COR-L47 (cell line): ENCODE measurements at places on chromosomes 5 and 9.

- peak; percentile 30 for DNase-seq
These were observed 31.1 kb downstream of the FBXW11 start for GRCh38 chr5:171975262-171975876.

- DNase-seq: no peak
These were observed 401.1 kb upstream of the RGMB start for GRCh38 chr5:98372351-98372750.

DNA sequence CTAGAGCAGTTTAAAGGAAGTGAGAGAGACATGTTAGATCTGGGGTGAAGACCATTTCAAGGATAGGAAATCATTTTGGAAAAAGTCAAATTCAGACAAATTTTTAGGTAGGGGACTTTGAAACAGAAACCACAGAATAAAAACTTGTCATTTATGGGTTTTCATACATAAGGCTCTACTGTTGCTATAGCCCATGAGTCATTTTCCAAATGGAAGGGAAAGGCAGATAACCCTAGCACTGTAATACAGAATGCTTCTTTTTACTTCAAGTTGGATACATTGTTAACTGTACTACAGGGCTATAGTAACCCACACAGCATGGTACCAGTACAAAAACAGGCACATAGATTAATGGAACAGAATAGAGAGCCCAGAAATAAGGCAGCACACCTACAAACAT lies 455.4 kb downstream of the EBF1 start:
- DNase-seq: no peak

DNA sequence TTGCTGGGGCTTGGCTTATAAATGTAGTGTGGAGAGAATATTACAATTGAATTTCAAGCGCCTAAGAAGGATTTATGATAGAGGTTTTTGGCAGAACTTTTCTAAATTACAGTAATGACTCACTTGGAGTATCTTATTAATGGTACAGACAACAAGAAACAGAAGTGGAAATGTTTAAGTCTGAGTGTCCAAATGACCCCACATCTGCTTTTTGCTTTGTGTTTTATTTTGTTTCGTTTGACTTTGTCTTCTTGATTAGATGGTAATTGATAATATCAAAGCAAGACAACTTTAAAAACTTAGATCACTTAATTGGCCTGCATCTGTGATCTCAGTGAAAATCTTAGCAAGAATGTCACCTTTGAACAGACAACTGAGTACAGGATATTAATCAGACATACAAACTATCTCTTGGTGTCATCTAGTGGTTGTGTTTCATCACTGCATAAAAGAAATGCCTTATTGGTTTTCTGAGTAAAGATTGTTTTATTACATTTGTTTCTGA lies 577.4 kb downstream of the ISL1 start:
- DNase-seq: peak; percentile 45

- DNase-seq: no peak
These were observed 181.3 kb downstream of the NR2F1-AS1 start for GRCh38 chr5:93399675-93400074.

GRCh38 chr9:84486663-84487062 lies 146.1 kb upstream of the SLC28A3 start:
- DNase-seq: no peak

DNA sequence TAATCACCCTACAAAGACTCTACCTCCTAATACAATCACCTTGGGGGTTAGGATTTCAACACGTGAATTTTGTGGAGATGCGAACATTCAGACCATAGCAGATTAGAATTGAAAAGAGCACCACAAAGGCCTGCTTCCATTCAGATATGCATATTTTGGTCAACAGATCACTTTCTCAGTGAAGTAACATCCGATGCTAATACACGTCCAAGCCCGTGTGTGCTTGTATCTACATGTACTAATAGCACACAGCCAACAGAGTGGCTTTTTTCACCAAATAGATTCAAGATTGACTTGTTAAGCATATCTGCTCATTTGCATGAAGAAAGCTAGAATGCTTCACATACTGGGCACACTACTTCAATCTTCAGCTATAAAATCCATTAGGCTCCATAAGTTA lies 35.6 kb upstream of the SSBP2 start:
- DNase-seq: no peak

DNA sequence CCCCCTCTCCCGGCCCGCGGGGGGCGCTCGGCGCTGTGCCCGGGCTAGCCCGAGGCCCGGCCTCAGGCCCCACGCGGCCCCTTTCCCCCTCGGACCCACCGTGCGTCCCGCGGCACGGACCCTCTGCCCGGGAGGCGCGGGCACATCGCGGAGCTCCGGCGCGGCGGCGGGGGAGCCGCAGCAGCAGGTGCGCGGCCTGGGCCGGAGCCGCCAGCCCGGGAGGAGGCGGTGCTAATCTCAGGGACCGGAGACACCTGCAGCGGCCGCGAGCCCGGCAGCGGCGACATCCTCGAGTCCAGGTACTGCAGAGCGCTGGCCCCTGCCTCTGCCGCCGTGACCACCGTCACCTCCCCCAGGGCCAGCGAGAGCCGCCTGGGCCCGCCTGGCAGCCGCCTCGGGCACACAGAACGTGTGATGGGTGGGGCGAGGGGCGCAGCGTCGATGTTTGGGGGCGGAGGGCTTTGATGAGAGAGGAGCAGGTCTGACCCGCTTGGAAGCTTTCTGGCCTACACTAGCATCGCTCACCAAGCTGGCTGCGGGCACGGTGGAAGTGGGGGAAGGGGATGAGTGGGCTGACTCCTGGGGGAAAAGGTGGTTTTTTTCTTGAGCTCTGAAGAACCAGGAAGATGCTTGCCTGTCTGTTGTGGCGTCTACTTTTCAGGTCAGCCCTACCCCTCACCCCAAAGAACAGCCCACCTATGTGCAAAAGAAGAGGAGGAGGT lies 524 bp downstream of the CYFIP2 start:
- peak; percentile 53 for DNase-seq

GRCh38 chr9:123656565-123656964 lies 273.4 kb downstream of the DENND1A start:
- DNase-seq: no peak

DNA sequence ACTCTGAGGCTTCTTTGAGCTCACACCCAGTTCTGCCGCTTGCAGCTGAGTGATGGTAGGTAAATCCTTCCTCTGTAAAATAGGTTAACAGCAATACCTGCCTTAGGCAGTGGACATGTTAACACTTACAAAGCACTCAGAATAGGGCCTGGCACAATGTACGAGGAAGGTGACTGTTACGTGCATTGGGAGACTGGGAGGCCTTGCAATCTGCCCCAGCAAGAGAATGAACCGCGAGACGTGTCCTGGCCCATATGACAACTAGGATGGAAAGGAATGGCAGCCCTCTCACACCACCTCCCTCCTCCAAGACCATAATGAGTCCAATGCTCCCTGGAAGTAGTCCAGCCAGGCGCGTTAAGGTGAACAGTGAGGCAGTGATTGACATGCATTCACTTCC lies 23.1 kb upstream of the AKNA start:
- DNase-seq: no peak
